ENCODE measurements at places on chromosomes 6 and 20. TPM values are rescaled to one million over a fixed set of nuclear protein-coding genes. Genes with fewer than 3 reads are reported as not detected.

GRCh38 chr6:34964564-34964963, 75.5 kb downstream of the ANKS1A start:
- no peak for DNase-seq

- DNase-seq = no peak
Observed at GRCh38 chr6:7196019-7196402, 88.2 kb downstream of the RREB1 start.

GRCh38 chr6:169714178-169714577, 10.1 kb downstream of the PHF10 start:
- no peak for DNase-seq

DNA sequence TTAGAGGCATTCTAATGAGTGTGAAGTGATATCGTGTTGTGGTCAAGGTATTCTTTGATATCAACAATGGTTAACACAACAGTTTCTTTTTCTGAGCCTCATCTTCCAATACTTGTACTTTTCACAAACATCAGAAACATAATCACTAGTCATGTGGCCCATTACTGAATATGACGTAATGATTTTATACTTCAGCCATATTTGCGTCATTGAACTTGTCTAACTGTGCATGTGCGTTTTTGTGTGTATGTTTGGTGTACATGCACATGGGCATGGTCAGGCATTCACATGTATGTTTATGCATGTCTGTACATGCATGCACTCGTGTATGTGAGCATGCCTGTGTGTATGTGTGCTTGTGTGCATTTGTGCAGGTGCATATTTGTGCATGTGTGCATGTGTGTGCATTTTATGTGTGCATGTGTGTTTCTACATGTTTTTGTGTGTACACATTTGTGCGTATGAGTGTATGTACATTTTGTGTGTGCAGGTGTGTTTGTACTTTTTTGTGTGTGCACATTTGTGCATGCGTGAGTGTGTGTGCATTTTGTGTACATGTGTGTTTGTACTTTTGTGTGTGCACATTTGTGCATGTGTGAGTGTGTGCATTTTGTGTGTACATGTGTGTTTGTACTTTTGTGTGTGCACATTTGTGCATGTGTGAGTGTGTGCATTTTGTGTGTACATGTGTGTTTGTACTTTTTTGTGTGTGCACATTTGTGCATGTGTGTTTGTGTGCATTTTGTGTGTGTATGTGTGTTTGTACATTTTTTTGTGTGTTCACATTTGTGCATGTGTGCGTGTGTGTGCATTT, 29.4 kb downstream of the PRR18 start:
- no peak for DNase-seq

DNA sequence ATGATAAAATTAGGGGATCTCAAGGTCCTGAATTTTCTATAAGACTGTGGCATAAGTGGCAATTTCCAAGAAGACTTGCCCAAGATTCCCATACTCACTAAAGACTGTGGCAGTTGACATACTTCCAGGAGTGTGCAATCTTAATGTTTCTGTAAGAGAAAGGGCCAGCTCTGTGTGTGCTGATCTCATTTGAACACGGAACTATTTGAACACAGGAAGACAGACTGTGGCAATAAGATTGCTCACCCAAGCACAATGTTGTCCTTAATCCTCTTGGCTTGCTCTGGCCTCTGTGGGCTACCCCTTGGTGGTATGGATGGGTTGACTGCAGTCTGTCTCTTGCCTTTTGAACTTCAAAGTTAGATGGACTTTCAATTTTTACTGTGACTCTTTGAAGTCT, 151.4 kb downstream of the PHF3 start:
- DNase-seq = no peak

GRCh38 chr6:37354526-37355384, 972 bp downstream of the RNF8 start:
- no peak for DNase-seq

- no peak for DNase-seq
Observed at GRCh38 chr6:90584636-90585255, 2.1 kb downstream of the MAP3K7 start.

DNA sequence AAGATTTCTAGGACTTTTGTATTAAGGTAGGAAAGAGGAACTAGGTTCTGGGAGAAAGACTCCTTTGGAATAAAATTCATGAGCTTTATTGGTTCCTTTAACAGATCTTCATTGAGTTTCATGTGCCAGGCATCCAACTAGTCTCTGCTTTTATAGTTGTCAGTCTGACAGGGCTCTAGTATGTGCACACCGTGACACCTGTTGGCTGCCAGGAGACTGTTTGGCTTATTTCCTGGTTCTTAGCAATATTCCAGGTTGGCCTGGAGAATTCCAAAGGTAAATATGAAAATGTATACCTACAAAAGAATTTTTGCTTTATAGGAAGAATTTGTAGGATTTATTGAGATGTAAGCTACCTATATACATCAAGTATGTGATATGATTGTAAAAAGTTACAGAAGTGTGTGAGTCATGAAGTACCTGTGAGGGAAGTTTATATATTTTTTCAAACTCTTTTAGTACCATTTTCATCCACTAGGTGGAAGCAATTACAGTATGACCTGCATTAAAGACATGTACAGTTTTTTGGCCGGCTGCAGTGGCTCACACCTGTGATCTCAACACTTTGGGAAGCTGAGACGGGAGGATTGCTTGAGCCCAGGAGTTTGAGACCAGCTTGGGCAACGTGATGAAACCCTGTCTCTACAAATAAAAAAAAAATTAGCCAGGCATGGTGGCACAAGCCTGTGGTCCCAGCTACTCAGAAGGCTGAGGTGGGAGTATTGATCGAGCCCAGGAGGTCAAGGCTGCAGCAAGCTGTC, 35.2 kb downstream of the NDUFAF5 start:
- no peak for DNase-seq

DNA sequence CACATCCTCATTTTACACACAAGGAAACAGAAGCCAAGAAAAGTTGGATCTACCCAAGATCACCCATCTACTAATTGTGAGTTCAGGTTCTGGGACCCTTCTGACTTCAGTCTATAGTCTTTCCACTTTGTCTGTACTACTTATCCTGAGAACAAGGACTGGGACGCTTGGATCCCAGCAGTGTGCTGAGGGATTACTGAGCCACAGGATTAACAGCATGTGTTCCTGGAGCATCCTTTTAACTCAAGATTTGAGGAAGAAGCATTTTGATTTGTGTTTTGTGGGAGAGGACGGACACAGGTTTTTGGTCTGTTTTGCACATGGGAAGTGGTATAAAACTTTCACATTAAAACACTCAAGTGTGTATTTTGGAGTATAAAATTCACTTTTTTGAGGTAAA, 4.4 kb downstream of the ENPP4 start:
- DNase-seq = no peak

The TRIM31 gene
- not detected for total RNA-seq

The TMEM244 gene
- not detected for total RNA-seq

The CLDN20 gene
- total RNA-seq = not detected

The PM20D2 gene
- 16.5 TPM for total RNA-seq

The PDYN gene
- 0.63 TPM for total RNA-seq

The GATA5 gene
- total RNA-seq = not detected

The CHRNA4 gene
- 6.3 TPM for total RNA-seq

The OR12D1 gene
- not detected for total RNA-seq

The TREM1 gene
- not detected for total RNA-seq

The RAET1G gene
- total RNA-seq = not detected

Measured in neural crest cell (in vitro differentiated cells).